ENCODE measurements at places on chromosomes 12 and 14. TPM values are rescaled to one million over a fixed set of nuclear protein-coding genes. Genes with fewer than 3 reads are reported as not detected.

DNA sequence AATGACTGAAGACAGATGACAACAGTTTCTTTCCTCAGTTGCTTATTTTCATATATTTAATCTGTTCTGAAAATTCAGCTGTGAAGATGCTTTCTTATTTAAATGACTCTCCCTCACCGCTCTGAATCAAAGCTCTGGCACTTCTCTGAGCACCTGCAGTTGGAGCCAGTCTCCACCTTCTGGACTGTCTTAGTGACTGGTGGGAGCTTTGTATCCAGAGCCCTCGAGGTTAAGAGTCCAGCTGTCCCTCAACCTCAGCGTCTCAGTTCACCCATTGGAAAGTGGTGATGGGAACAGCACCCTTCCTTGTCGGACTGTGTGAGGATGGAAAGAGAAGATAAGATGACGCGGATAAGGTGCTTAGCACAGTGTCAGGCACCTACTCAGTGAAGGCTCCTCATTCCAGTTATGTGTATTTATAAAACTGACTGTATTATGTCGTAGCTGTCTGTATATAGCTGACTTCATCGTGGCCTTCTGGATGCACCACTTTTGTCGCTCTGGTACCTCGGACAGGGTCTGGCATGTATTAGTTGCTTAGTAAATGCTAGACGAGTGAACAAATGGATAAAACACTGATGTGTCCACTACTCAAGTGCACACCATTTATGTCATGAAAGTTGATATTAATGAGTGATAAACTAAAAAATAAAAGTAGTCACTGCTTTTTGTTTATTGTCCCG lies 34.5 kb downstream of the ELK3 start:
- DNase-seq: no peak
- H3K27me3 ChIP-seq: no peaks in the 10 kb centered on the region
- H3K4me1 ChIP-seq: peaks cover 41% of the 10 kb centered on the region
- no peak overlapping the region for H3K4me3 ChIP-seq
- peaks cover 52% of the 10 kb centered on the region for H3K36me3 ChIP-seq

- peaks cover 21% of the 10 kb centered on the region for H3K36me3 ChIP-seq
- H3K27ac ChIP-seq: peak within 1 kb of the TSS; percentile 34
- peak within 1 kb of the TSS; percentile 95 for H3K4me3 ChIP-seq
These were observed at the start of gene PSMC1 for GRCh38 chr14:90256354-90257131. TSS of gene PSMC1 (plus strand) at chr14:90256553. CDS start at chr14:90256598, 45 bp downstream.

GRCh38 chr12:124703856-124704255 lies 136.4 kb upstream of the NCOR2 start:
- H3K4me3 ChIP-seq: no peak overlapping the region
- no peak overlapping the region for H3K27ac ChIP-seq
- no peaks in the 10 kb centered on the region for H3K27me3 ChIP-seq
- DNase-seq: no peak
- no peaks in the 10 kb centered on the region for H3K36me3 ChIP-seq

GRCh38 chr14:35387219-35387618 lies 17.3 kb downstream of the NFKBIA start:
- H3K27me3 ChIP-seq: no peaks in the 10 kb centered on the region
- no peaks in the 10 kb centered on the region for H3K36me3 ChIP-seq
- no peak overlapping the region for H3K4me3 ChIP-seq
- peak overlapping the region; percentile 84 for H3K27ac ChIP-seq

DNA sequence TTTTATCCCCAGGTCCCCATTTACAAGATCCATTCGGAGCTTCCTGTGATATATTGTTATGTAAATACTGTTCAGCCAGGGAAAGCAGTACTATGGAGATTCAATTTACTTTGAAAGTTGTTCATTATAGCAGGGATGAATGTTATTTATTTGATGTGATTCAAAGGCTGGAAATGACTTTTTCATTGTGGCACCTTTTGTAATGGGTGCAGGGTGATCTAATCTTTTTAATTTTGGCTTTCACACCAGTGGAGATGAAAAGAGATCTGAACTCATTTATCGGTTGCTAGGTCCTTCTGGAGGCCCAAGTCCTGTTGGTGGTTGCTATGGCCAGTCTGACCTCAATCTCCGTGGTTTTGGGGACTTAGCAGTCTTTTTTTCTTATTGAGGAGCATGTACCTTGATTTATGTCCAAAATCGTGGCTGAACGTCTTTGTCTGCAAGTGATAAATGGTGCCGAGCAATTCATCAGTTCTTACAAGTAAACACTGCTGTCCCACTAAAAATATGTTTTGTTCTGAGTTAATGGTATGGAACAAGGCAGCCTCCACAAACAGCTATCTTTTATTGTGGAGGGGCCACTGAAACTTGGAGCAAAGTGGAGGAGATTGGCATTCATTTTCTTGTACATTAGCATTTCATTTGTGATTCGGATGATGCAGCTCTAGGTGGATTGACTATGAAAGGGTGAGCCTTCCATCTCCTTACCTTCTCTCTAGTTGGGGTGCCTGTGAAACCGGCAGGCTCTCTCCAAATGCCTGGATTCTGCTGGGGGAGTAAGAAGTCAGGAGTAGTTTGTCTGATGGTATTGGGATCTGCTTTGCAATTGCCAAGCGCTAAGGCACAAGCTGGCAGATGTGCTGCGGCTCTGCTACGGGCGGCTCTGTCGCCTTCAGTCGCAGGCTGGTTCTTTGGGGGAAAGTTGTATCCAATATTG lies 2.0 kb downstream of the RMST start:
- no peaks in the 10 kb centered on the region for H3K36me3 ChIP-seq
- H3K27me3 ChIP-seq: peaks cover 23% of the 10 kb centered on the region
- H3K4me3 ChIP-seq: no peak overlapping the region
- no peaks in the 10 kb centered on the region for H3K4me1 ChIP-seq
- no peak overlapping the region for H3K27ac ChIP-seq

DNA sequence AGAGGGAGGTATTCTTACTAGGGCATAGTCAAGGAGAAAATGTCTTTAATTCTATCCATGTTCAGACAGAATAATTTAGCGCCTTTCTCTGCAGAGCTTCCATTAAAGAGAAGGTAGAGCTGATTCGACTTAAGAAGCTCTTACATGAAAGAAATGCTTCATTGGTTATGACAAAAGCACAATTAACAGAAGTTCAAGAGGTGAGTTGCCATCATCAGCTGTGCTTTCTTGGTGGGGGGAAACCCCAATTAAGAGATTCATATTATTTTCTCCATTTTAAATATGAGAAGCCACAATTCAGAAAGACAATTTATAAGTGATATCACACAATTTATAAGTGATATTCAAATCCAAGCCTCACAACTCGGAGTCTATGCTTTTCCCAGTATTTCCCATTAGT lies 27.8 kb downstream of the RPGRIP1 start:
- no peak overlapping the region for H3K4me3 ChIP-seq
- H3K27me3 ChIP-seq: no peaks in the 10 kb centered on the region
- no peaks in the 10 kb centered on the region for H3K4me1 ChIP-seq
- no peak for DNase-seq
- H3K27ac ChIP-seq: peak overlapping the region; percentile 65

GRCh38 chr14:106875503-106875902 lies 1349.1 kb downstream of the TMEM121 start:
- H3K27me3 ChIP-seq: no peaks in the 10 kb centered on the region
- H3K4me1 ChIP-seq: no peaks in the 10 kb centered on the region
- no peak overlapping the region for H3K27ac ChIP-seq
- no peaks in the 10 kb centered on the region for H3K36me3 ChIP-seq
- no peak for DNase-seq

GLIPR1L1 gene
- not detected for total RNA-seq

BMP4 gene
- 18.4 TPM for total RNA-seq

Data from heart left ventricle (tissue), 16 donors.